NCI-H187 treated with DMSO at 0.1 percent for 48 hours (cell line): ENCODE measurements at places on chromosomes 2 and 18.

DNA sequence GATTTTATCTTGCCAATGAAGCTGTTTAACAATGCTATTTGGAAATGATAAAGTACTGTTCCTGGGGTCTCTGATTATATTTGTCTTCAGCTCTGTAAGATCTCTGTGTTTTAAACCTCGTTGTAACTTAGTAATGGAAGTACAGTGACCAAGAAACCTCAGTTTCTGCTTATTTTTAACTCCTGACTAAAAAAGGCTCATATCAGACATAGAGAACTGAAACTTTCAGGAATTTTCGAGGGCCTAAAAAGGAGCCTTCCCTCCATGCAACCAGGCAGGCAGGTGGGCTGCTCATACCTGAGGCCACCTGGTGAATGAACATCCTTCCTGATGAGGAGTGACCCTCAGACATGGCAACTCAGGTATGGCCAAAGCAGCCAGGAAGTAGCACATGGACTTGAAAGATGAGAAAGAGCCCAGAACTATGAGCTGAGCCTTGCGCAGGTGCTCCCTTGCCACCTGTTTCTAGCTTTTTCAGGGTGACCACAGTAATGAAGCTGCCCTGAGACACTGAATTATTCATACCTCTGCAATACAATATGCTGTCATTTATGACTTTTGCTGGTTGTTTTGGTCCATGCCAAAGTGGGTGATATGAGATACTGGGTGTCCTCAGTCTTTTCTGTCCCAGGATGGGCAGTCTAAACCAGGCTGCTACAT, 23.9 kb downstream of the MYO3B start:
- no peak for DNase-seq

GRCh38 chr18:75727456-75727855, 300.0 kb upstream of the SMIM21 start:
- peak; percentile 23 for DNase-seq

GRCh38 chr2:193885419-193885818, 1690.7 kb upstream of the TMEFF2 start:
- no peak for DNase-seq

- DNase-seq: no peak
Observed at GRCh38 chr2:103594823-103595222, 833.0 kb downstream of the TMEM182 start.

DNA sequence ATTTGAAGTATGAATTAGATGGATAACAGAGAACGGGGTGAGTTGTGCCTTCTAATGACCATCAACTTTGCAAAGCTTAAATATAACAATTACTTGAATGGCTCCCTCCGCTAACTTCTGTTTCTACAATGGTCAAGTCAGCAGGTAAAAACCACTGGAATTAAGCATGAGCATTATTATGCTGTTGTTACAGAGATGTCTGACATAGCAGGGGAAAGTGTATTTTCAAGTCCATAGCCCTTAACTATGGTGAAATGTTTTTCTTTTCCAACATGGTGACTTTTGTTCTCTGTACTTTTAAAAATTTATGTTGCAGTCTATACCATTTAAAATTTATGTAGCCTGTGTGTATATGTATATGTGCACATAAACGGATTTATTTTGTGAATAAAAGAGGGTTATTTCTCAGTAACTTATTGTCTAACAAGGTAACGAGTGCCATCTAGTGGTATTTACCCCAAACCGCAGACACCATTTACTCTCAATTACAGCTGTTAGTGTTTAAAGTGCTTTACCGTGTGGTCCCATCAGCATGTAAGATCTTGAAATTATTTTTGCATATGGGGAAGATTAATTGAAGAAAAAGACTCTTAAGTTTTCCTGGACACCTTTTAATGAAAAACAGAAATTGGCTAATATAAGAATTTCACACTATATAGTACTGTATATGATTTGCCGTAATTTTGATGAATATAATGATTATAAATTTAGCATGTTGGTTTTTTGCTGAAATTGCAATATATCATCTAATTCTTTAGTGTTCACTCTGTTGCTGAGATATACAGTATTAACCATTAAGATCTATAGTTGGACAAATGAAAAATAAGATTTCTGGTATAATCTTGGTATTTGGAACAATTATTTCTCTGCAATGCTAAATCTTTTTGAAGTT, 78.2 kb downstream of the UBE2E3 start:
- no peak for DNase-seq

DNA sequence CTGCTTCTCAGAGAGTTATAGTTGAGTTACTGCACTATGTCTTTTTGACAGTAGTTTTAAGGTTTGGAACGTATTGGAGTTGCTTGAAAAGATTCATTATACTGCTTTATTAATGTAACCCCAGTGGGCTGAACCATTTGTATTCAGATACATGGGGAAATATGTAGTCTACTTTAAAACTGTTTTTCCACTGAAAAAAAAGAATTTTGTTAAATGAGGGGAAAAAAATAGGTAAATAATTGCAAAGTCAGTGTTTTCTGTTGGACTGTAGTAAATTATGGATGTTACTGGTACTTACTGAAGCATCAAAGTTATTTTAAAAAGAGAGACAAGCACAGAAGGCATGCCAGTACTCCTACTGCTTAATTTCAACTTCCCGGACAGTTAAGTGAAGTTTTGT, 36.4 kb downstream of the ZC3H15 start:
- no peak for DNase-seq

DNA sequence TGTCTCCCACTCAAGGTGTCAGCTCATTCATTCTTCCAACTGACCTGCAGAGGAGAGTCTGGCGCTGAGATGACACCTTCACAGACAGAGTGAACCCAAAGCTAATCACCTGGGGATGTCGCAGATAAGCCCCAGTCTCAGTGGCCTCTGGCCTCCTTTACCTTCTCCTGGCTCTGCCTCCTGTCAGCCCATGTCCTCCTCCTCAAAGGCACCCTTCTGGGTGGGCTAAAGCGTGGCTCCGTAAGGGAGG, 194.1 kb downstream of the MIB1 start:
- no peak for DNase-seq

- DNase-seq: no peak
Observed at GRCh38 chr2:229387866-229388265, 116.8 kb upstream of the PID1 start.

GRCh38 chr18:79164706-79165105, 95.5 kb downstream of the ATP9B start:
- no peak for DNase-seq

DNA sequence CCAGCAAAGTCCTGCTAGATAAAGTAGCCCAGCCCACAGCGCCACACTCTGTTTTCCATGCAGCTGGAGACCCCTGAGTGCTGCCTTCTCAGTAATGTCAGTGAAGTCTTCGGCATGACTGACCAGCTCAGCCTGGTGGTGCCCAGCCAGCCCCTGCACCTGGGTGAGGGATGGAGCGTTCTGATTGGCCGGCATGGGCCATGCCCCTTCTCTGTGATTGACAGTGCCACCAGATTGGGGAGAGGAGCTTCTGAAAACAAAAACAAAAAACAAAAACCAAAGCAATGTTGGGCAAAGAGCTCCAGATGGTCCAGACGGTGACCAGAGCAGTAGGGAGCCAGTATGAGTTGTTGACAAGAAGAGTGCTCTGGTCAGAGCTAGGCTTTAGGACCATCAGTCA, 122.6 kb downstream of the DYSF start:
- DNase-seq: no peak

- no peak for DNase-seq
Observed at GRCh38 chr2:187003611-187004010, 154.6 kb upstream of the ZSWIM2 start.

DNA sequence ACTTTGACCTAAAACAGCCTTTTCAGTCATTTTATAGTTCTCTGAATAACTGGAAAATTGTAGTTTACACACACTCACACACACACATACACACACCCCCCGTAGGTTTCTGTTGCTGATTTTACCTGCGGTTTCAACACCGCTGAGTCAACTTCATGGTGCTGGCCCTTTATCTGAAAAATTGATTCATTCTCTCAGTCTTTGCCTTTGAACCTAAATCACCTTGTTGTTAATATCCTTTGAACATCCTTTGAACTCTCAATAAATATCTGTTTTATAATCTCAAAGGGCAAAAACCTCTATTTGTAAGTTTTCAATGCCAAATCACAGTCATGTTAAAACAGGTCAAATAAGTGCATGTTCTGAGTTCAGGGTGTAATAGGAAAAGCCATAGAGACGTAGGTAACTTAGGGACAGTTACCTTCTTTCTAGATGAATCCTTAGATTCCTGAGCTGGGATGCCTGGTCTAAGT, 109.0 kb upstream of the BZW1 start:
- DNase-seq: no peak

DNA sequence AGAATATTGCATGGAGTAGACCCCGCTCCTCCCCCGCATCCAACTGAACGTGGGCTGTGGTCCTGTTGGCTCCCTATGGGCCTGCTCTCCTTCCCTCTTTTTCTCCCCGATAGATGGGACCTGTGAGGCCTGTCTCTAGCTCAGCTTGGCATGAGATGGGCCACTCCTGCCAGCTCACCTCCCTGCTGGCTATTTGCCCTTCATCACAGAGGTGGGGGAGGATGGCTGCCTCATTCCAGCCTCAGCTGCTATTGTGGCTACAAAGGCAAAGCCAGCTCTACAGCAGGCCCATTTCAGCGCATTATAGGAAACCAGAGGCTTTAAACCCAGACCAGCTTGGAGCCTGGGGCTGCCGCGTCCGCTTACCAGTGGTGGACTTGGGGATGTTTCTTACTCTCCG, 313.9 kb downstream of the GBX2 start:
- no peak for DNase-seq

GRCh38 chr2:24833821-24834732, 40.9 kb downstream of the CENPO start:
- DNase-seq: no peak

DNA sequence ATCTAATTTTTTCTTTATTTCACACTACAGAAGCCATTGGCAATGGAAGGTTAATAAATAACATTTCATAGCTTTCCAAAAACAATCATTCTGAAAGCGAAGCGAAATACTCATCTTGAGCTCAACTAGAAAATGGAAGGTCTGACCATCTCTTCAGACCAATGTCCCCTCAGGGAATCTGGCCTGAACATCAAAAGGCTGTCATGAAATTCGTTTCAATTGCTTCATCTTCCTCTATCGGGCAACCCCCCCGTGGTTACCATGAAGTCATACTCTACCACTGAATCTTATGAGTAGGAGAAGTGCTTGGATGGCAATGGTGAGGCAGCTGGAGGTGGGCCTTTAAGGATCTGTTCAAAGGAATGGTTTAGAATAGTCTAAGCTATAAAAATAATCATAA, 22.9 kb upstream of the CYTIP start:
- DNase-seq: no peak

DNA sequence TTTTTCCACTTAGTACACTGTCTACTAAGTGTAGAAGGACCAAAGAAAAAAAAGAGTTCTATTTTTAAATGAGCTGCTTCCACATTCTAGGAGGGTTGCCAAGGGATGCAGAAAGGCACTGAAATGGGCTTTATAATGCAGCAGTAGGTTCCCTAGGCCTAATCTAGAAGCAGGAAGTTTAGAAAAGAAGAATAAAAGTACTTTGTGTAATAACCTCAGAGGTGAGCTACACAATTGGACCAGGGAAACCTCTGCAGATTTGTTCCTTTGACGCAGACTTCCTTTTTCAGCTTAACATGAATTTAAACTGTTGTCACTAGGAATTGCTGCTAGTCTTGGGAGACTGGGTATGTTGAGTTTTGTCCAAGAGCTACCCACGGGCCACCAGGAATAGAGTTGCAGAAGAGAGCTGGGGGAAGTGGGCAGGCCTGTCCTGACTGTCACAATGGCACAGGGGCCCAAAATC, 34.6 kb upstream of the RAB1A start:
- no peak for DNase-seq

DNA sequence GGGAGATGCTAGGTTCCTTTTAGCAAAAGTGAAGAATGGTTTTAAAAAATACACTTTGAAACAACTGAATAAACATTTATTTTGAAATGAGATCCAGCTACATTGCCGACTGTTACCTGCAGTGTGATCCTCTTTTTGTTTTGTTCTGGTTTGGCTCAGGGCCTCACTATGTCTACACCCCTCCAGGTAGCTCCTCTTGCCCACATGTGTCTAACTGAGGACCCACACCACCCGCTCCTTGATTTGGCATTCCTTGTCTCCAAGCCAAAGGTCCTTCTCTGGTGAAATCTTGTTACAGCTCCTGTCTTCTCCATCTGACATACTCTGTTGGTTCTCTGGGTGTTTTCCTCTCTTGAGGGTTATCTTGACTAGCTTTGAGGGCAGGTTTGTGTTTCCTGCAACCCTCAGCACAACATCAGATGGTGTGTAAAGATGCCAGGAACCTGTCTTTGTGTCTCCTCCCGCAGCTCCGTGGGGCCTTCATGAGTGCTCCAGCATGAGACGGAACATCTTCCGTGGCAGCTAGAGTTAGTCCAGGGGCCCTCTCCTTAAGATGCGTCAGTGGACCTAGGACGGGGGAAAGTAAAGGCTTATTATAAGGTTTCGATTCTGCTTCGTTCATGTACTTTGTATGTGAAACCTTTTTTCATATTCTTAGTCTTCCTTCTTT, 32.1 kb downstream of the MAP4K4 start:
- DNase-seq: no peak

GRCh38 chr2:239129147-239129920, 271.5 kb downstream of the HDAC4 start:
- DNase-seq: no peak

GRCh38 chr2:181746844-181747243, 66.5 kb upstream of the NEUROD1 start:
- no peak for DNase-seq

DNA sequence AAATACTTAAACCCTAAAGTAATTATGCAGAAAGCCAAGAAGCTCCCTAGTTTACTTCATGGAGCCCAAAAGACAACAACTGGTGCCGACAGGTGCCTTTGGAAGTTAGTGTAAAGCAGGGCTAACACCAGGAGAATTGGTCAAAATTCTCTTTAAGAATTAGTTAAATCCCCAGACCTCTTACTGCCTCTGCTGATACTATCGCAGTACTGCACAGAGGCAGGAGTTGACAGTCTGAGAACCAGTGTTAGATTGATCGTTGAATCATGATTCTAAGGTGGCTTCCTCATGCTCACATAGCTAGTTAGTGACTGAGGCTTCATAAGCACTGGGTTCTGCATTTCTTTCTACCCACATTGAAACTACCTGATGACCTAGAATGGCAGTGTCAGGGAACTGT, 445.0 kb downstream of the XIRP2 start:
- no peak for DNase-seq

DNA sequence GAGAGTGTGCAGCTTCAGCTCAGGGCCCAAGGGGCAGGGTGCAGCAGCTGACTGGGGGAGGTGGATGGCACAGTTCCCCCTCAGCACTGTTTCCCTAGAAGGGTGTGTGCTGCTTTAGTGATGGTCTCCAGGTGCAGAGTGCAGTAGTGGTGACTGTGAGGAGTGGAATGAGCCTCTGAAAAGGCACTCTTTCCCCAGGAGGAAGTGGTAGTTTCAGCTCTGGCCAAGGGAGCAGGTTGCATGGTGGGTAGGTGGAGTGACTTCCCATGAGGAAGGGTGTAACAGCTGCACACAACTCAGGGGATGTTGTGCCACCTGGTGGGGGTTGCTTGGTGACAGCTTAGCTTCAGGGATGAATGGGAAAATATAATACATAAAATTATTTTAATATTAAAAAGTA, 251.5 kb upstream of the NXPH2 start:
- DNase-seq: no peak

- DNase-seq: no peak
Observed at GRCh38 chr2:231612109-231612455, 19.4 kb downstream of the TEX44 start.

- no peak for DNase-seq
Observed at GRCh38 chr18:10442551-10442971, 11.9 kb upstream of the APCDD1 start.
